Esophagus squamous epithelium (tissue), 5 donors: ENCODE measurements at places on chromosomes 2 and 18. TPM values are rescaled to one million over a fixed set of nuclear protein-coding genes. Genes with fewer than 3 reads are reported as not detected.

CSRNP3 gene
- total RNA-seq, result 0.70 TPM

OTOS gene
- total RNA-seq, result not detected

TCF7L1 gene
- 2.0 TPM for total RNA-seq

SKOR2 gene
- not detected for total RNA-seq

LHCGR gene
- not detected for total RNA-seq

DNA sequence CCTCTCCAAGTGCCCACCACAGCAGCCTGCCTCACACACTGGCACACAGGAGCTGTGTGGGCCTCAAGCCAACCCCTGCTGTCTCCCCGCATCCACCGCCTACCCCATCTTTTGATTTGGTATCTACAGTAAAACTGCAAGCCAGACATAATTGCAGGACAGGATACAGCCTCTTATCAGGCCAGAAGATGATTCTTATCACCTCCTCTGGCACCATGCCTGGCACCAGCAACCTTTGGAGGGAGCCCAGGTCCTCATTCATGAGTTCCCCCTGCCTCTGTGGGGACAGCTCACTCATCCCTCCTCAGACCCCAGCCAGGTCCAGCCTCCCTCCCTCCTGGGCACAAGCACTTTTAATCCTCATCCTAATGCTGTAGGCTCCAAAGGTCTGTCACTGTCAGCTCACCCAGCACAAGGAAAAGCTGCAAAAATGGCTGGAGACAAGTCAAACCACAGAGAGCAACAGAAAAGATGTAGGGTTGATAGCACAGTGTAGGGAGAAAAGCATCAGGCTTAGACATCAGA lies 9.7 kb downstream of the RAB11FIP5 start:
- H3K4me1 ChIP-seq, result peaks cover 45% of the 10 kb centered on the region
- H3K27ac ChIP-seq, result no peak overlapping the region
- H3K27me3 ChIP-seq, result no peaks in the 10 kb centered on the region
- no peak overlapping the region for H3K4me3 ChIP-seq

DNA sequence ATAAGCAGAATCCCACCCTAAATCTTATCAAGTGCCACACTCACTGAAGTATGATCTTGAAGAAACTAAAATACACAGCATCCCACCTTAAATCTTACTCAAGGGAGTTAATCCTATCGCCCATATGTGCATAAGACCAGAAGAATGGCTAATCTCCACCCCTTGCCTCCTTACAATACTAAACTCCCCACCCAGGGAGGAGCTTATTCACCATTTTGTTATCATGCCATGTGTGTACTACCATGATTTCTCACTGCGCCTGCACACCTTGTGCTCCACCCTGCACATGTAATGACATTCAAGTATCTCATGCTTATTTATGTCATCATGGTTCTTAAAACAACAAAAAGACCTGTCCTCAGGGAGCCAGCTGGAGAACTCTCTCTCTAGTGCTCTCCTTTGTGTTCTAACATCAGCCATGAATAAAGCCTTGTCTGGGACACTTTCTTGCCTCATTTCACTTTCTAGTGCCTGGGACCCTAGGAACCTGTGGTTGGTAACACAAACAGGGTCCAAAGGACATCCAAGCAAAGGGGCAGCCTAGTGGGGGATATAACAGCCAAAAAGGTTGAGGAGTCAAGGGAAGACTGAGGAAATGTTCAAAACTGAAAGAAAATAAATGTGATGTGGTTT lies 87.4 kb downstream of the SLC66A3 start:
- DNase-seq, result no peak
- H3K27ac ChIP-seq, result no peak overlapping the region
- no peaks in the 10 kb centered on the region for H3K4me1 ChIP-seq

DNA sequence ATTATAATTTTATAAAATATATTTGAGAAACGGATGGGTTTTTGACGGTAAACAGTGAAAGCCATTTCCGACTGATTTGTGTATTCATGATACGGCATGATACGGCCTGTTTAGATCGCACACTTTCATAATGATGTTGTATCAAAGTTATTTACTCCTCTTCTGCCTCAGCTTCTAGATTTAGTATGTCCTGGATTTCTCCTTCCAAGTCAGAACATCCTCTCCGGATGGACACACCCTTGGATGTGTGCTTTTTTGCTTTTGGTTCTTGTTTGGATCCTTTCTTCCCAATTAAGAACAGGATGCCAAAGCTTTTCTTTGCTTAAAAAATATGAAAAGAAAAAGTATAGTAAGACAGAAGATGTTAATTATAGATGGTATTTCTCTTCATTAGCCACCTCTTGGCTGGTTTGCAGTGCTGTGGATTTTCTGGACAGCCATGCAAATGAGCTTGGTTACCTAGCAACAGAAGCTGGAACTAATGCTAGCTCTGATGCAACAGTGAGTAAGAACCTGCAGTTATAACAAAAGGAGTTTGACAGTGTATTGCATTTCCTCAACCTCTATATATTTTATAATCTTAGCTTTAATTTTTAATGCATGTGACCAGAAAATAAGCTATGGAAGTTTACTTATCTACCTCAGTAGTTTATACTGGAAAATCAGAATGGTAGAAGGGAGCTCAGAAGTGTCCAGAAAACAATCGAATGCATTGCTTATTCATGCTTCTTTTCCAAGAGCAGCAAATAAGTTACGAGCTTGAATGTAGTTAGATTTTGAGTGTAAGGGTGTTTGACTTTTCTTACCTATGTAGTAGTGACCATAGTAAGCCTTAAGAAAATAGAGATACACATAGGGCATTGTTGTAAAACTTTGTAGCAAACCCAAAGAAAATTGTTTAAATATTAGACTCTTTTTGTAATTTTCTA lies 27.9 kb downstream of the RMND5A start:
- H3K4me3 ChIP-seq, result no peak overlapping the region
- no peaks in the 10 kb centered on the region for H3K36me3 ChIP-seq
- peak overlapping the region; percentile 34 for H3K27ac ChIP-seq
- DNase-seq, result no peak
- peaks cover 4% of the 10 kb centered on the region for H3K4me1 ChIP-seq

DNA sequence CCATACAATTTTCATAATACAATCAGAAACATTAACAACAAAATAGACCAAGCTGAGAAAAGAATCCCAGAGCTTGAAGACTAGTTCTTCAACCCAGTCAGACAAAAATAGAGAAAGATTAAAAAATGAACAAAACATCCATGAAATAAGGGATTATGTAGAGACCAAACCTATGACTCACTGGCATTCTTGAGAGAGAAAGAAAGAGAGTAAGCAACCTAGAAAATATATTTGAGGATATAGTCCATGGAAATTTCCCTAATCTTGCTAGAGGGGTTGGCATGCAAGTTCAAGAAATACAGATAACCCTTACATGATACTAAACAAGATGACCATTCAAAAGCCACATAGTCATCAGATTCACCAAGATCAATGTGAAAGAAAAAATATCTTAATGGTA lies 281.7 kb downstream of the CCDC85A start:
- H3K4me1 ChIP-seq, result no peaks in the 10 kb centered on the region
- no peak for DNase-seq
- no peaks in the 10 kb centered on the region for H3K36me3 ChIP-seq
- no peak overlapping the region for H3K4me3 ChIP-seq

- no peak for DNase-seq
- peaks cover 32% of the 10 kb centered on the region for H3K4me1 ChIP-seq
- no peaks in the 10 kb centered on the region for H3K27me3 ChIP-seq
- H3K36me3 ChIP-seq, result no peaks in the 10 kb centered on the region
- H3K27ac ChIP-seq, result no peak overlapping the region
Observed at GRCh38 chr2:230671117-230671516, 41.5 kb upstream of the CAB39 start.

- H3K4me1 ChIP-seq, result no peaks in the 10 kb centered on the region
- peaks cover 38% of the 10 kb centered on the region for H3K36me3 ChIP-seq
- no peak overlapping the region for H3K27ac ChIP-seq
- no peak for DNase-seq
- H3K27me3 ChIP-seq, result no peaks in the 10 kb centered on the region
Observed at GRCh38 chr2:147913701-147914480, 69.1 kb downstream of the ACVR2A start.

GRCh38 chr18:54750350-54750749 lies 77.9 kb upstream of the RAB27B start:
- no peak overlapping the region for H3K27ac ChIP-seq
- no peaks in the 10 kb centered on the region for H3K4me1 ChIP-seq
- H3K36me3 ChIP-seq, result no peaks in the 10 kb centered on the region
- H3K27me3 ChIP-seq, result no peaks in the 10 kb centered on the region
- H3K4me3 ChIP-seq, result no peak overlapping the region
- DNase-seq, result no peak

- DNase-seq, result no peak
- no peak overlapping the region for H3K4me3 ChIP-seq
- H3K4me1 ChIP-seq, result no peaks in the 10 kb centered on the region
- H3K27ac ChIP-seq, result no peak overlapping the region
Observed at GRCh38 chr2:77519888-77520506, 2.2 kb downstream of the LRRTM4 start.

DNA sequence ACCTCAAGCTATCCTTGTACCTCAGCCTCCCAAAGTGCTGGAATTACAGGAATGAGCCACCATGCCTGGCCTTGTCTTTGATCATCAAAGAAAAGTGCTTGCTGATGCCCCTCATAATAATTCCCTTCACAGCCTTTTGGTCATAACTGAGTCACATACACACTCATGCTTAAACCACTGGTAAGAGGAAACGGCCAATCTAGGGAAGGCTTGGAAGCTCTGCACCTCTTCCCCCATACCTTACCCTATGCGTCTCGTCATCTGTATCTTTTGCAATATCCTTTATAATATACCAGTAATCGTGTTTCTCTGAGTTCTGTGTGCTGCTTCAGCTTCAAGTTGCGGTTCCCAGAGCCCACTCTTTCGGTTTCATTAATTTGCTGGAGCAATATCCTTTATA lies 4.8 kb upstream of the RNF138 start:
- no peak overlapping the region for H3K4me3 ChIP-seq
- peaks cover 26% of the 10 kb centered on the region for H3K4me1 ChIP-seq
- no peak for DNase-seq
- no peaks in the 10 kb centered on the region for H3K36me3 ChIP-seq
- no peaks in the 10 kb centered on the region for H3K27me3 ChIP-seq

- no peaks in the 10 kb centered on the region for H3K4me1 ChIP-seq
- H3K36me3 ChIP-seq, result no peaks in the 10 kb centered on the region
- no peak overlapping the region for H3K4me3 ChIP-seq
- no peak overlapping the region for H3K27ac ChIP-seq
- no peak for DNase-seq
Observed at GRCh38 chr2:203567691-203568090, 32.6 kb upstream of the RAPH1 start.
